ENCODE measurements at places on chromosomes 16 and 17.

- DNase-seq, result no peak
Measured at GRCh38 chr17:53659181-53659580, 163.5 kb upstream of the KIF2B start.

DNA sequence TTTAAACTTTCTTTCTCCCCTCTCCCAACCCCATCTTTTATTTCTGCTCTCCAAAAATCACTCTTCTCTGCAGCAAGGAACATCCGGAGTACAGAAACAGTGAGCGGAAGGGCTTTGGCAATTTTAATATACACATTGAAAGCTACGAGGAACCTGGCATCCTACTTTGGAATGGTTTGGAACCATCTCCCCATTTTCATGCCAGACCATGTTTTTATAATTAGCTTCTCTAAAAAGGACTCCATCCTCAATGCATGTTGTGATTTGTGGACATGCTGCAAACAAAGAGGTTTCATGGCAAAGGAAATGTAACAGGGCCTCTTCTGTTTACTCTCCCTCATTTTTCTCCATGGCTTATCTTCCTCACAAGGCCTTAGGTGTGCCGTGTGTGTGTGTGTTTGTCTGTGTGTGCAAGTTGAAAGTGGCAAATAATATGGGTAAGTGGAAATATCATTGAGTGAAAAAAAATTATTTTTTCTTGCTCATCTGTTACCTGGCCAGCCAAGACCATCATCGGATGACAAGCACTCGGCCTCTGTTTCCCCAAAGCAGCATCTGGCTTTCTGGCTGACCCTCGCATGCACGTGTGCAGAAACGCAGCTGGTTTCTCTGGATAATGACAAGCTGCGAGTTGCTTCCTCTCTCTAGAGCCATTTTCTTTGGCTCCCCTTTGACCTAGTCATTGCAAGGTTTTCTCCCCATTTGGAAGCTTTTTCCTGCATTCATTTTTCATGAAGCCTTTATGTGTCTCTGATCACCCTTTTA is 585.0 kb downstream of the TMEM114 start:
- no peak for DNase-seq

GRCh38 chr17:67605256-67605912 is 112.4 kb upstream of the NOL11 start:
- DNase-seq, result no peak

DNA sequence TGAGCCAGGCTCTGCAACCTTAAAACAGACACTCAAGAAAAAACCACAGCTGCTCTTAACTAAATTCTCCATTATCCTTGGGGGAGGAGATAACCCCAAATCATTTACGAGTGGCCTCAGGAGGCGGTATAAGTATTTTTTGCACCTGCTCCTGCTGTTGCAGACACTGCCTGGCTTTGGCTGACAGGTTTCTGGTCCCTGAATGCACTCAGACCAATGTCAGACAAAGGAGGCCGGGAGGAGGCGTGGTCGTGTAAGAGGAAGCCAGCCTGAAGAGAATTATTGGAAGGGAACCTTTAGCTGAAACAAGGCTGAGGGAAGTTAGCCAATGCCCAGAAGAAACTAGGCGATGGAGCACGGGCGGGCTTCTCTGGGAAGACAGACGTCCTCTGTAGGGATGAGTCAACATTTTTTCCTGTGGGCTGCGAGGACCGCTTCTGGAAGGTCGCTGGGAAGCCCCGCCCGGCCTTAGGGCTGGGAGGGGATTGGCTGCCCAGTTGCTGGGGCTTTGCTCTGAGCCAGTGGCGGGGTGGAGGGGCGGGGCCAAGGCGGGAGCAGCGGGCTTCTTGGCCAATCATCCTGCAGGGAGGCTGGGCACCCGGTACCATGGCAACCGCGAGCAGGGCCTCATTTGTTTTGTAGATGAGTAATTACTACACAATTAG is 82.3 kb downstream of the CCDC182 start:
- DNase-seq, result no peak

GRCh38 chr17:39177256-39177655 is 11.3 kb upstream of the ARL5C start:
- no peak for DNase-seq

DNA sequence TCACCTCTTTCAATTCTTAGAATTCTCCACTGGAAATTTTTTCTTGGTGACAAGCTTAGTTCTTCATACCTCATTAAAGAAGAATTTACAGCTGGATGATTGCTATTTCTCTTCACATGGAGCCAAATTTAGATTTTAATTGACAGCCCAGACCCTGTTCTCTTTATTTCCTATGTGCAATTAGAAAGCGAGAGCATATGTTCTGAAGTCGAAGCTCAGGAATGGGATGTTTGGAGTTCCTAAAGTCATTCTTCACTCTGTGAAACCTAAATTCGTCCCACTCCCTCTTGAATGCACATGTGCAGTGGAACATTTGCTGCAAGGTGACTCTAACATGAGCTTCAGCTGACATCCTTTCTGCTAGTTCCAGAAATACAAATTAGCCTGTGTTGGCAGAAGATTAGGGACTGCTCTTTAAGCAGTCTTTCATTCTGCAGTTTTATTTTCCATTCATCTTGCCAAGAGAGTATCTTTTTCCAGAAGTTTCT is 129.3 kb upstream of the KCNJ16 start:
- DNase-seq, result no peak

- DNase-seq, result no peak
Measured at GRCh38 chr16:25013751-25014499, 1.2 kb downstream of the ARHGAP17 start.

DNA sequence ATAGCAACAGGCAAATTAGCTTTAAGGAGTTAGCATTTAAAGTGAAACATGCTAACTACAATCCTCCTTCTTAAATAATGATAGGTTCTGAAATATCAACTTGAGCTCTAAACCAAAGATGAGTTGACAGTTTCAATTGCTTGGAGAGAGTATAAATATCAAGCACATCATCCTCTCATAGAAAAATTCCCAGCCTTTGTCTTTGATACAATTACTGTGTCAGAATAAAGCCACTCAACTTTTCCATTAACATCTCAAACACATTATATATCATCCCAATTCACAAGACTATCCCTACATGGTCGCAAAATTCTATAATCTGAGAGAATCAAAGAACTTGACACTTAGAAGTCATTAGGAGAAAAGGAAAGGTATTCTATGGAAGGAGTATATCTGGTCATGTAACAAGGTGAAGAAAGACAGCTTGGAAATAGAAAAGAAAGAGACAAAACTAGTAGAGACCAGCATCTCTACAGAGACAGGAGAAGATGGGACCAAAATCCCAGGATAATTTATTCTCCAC is 189.8 kb downstream of the CEP112 start:
- no peak for DNase-seq

DNA sequence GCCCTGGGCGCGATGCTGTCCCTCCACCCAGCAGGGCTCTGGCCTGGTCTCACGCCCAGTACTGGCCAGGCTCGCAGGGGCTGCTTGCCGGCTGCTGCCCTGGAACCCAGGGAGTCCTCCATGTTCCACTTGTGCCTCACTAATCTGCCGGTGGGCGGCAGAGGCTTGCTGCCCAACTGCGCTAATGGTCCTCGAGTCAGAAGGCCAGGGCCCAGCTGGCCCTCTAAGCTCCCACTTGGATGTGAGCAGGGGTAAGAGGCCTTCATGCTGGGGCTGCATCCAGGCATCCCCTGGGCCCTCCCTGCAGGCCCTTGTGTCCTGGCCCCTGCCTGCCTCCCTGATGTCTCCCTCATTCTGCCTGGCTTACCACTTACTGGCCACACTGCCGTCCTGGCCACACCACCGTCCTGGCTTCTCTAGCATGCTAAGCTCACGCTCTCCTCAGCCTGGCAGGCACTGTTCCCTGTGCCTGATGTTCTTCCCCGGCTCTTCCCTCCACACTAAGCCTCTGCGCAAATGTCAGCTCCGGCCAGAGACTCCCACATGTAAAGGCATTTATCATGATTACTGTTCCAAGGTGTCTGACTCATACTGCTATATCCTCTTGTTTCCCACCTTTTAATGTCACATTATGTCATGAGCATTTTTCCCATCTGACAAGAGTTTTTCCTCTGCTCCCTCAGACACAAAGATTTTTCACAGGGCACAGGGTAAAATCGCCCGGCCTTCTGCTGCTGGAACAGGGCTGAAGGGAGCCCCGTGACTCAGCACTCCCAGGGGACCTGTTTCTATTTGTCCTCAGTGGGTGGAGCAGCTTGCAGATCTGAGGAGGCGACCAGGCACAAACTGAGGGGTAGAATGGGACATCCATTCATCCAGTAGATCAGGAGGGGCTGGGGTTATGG is 15.9 kb downstream of the B9D1 start:
- no peak for DNase-seq

- DNase-seq, result peak; percentile 89
Measured at GRCh38 chr17:10172241-10172741, 26.1 kb downstream of the GAS7 start.
